LNCaP clone FGC (cell line): ENCODE measurements at places on chromosomes 1 and 21.

DNA sequence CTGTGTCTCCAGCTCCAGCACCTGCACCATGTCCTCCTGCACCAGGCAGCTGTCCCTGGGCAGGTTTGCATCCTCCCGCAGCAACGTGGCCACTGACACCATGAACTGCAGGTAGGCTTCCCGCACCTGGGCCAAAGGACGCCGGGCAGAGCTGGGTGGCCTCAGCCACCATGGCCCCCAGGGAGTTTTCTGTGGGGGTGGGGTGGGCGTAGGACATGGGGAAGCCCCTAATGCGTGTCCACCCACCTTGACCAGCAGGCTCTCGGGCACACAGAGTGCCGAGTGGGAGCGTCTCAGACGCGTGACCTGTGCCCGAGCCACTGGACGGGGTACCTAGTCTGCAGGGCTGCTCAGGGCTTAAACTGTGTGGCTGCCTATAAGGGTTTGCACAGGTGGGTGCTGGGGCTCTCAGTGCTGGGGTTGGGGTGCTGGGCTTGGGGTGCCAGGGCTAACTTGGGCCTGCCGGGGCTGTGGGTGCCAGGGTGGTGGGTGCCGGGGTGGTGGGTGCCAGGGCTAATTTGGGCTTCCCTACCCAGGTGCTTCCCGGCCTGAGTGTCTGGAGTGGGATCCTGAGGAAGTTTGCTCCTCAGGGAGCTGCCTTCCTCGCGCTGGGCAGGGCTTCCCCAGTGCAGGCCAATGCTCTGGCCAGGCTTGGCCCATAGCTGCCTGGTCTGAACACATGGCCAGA is 17.7 kb downstream of the PRXL2B start:
- no peak for DNase-seq

DNA sequence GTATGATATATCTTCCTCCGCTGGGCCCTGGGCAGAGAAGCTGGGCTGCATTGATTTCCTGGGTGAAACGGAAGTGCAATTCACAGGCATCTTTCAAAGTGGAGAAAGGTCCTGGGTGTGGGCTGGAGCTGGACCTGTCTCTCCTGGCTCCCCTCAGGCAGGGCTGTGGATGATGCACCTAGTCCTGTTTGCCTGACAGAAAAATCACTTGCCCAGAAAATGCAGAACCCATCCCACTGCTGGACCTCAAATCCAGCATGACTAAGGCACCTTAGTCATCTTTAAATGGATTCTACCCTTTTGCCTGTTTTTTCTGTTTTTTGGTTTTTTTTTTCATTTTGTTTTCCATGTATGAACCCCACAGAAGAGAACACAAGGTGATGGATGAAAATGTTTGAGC is 49.7 kb downstream of the MYSM1 start:
- DNase-seq = no peak

- DNase-seq = no peak
Observed at GRCh38 chr21:32764186-32764585, 7.4 kb downstream of the PAXBP1 start.

- peak; percentile 23 for DNase-seq
Observed at GRCh38 chr1:233843525-233844204, 60.8 kb upstream of the SLC35F3 start.

DNA sequence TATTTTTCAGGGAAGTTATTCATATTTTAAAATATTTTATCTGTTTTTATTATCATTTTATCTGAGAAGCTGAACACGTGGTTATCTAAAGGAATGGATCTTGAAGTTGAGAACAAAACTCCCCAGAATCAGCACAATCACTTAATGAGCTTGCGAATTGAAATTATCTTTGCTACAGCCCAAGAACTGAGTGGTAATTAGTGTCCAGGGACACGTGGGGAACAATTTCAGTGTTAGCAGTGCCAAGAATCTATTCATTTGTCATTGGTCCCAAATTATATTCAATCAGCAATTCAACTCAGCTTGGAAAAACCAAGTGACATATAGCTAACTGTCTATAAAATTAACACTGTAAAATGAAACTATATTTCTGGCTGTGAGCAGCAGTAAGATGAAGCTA is 197.6 kb upstream of the UBE2U start:
- no peak for DNase-seq

DNA sequence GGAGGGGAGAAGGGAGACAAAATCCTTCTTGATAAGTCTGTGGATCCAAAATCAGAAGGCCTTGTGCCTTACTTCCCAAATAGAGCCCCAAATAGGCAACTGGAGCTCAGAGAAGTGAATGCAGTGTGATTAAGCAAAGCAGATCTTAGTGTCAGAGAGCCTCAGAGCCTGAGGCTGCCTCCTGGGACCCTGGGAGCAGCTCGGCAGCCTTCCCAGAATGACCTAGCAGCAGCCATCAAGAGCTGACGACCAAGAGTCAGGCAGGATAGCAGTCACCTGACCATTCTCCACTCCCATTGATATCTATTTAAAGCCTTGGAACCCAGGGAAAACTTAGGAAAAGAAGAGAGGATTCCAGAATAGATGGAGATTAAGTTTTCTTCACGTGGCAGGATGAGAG is 78.0 kb upstream of the SMYD2 start:
- DNase-seq = no peak

GRCh38 chr1:88179943-88180342 is 504.1 kb upstream of the PKN2 start:
- DNase-seq = no peak

GRCh38 chr1:164853146-164853545 is 294.2 kb downstream of the PBX1 start:
- no peak for DNase-seq

DNA sequence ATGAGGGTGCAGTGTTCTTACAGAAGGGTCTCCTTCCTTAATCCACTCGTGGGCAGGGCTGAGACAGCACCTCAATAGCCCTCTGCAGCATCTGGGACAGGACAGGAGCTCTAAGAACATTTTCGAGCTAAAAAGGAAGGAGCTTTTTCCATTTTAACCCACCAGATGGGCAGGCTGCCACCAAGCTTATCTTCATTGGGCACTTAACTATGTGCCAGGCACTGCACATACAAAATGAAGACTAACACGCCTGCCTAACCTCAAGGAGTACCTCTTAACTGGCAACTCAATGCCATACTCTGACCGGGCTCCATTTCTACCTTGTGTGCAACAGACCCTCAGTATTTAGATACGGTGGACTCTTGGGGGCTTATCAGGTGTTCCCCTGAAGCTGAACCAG is 48.2 kb downstream of the SSBP3 start:
- no peak for DNase-seq

DNA sequence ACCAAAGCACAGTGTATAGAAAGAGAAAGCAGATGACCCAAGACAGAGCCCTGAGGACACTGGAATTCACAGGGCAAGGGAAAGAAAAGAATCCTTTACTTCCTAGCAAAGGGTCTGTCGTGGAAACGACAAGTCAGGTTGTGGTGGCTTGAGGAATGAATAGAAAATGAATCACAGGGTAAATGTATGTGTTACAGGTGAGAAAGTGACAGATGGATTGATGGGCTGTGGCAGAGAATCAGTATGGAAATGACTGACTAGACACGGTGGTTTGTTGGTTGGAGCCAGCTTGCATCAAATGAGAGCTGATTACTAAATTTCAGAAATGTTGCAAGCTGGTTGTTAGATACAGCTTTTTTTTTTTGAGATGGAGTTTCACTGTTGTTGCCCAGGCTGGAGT is 46.9 kb downstream of the PTP4A2 start:
- DNase-seq = no peak

- no peak for DNase-seq
Observed at GRCh38 chr1:190377294-190377693, 100.4 kb downstream of the BRINP3 start.

- no peak for DNase-seq
Observed at GRCh38 chr21:26098772-26099397, 71.7 kb downstream of the APP start.

DNA sequence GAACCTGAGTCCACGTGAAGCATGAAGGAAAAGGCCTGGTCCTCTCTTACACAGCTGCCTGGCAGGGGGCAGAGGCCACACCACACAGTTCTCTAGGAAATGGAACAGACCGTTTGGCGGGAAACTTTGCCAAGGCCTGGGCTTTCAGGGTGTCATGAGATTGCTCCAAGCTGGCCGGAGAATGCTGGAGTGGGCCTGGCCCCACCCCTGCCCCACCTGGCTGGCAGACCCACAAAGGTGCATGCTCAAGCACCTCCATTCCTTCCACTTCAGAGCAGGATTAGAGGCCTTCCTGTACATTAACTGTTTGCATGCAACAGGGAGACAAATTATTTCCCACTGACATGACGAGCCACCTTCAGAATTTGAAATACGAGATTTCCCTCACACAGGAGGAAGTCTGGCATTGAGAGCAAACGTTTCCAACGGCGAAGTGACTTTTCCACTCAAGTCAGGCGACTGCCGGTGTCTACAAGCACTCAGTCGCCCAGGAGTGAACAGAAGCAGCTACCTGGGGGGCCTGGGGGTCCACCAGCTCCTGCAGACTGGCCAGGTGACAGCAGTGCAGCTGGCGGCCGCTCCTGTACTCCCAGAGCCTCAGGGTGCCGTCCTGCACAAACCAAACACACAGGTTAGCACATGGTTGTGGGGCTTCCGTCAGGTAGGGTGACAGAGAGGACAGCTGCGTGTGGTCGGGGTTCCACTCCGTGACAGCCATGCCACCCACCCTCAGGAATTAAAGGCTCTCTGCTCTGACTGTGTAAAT is 24.0 kb downstream of the WDR4 start:
- DNase-seq = no peak

DNA sequence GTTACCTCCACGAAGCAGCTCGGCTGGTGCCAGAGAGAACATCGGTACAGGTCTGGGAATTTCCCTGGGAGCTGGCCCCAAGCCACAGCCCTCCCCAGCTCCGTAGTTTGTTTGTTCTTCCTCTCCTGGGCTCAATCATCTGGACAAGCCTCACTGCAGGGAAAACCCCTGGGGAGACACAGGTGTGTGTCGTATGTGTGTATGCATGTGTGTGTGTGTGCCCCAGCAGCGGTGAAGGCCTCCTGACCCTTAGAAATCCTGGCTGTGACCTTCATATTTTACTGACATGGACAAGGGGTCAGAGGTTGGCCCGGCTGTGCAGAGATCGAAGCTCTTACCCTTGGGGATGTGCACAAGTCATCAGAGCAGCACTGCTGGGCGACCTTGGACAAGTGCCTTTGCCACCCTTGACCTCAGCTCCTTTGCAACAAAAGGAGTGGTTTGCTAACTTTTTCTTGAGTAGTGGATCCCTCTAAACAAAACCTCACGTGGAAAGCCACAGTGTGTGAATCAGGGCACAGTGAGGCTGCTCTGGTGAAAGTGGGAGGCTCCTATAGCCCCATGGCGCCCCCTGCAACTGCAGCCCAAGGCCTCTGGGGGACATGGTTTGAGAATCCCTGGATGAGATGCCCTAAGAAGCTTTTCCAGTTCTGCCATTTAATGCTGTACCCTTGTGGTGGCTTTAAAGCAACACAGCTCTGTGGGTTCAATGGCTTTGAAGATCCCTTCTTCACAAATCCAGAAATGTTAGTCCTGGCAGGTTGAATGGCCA is 12.3 kb upstream of the IL22RA1 start:
- DNase-seq = no peak

- DNase-seq = no peak
Observed at GRCh38 chr1:85849660-85850059, 141.4 kb upstream of the ZNHIT6 start.

DNA sequence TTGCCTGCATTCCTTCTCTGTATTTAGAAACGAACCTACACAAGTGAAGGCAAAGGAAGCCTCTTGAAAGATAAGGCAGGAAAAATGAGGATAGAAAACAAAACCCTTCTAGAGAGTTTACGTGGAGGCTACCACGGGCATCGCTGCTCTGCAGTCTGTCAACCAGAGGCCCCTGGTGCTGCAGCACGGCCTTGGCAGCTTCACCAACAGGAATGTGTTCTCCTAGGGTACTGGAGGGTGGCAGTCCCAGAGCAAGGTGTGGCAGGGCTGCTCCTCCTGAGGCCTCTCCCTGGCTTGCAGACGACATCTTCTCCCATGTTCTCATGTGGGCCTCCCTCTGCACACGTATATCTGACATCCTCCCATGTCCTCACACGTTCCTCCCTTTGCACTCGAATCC is 57.6 kb upstream of the SAMD11 start:
- DNase-seq = no peak

- no peak for DNase-seq
Observed at GRCh38 chr1:226482196-226482595, 66.4 kb upstream of the STUM start.

DNA sequence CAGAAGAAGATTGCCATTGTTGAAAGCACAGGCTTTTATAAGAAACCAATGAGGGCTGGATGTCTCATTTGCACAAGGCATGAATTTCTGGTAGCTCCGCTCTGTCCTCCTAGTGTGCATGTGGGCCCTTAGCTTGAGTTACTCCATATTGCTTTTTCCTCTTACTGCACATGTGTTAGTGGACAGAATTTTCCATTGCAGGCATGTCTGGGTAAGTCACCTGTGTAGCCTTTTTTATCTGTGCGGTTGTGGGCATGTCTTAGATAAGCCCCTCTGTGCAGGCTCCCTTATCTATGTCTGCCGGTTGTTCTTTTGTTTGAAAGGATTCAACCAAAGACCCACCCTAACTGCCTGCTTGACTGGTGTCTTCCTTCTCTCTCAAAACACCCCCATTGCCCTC is 7.2 kb upstream of the CLCA1 start:
- DNase-seq = no peak

- no peak for DNase-seq
Observed at GRCh38 chr1:27331922-27332321, 9.9 kb upstream of the SYTL1 start.
